CD4-positive, alpha-beta memory T cell (primary cell): ENCODE measurements at places on chromosomes 11 and 22.

DNA sequence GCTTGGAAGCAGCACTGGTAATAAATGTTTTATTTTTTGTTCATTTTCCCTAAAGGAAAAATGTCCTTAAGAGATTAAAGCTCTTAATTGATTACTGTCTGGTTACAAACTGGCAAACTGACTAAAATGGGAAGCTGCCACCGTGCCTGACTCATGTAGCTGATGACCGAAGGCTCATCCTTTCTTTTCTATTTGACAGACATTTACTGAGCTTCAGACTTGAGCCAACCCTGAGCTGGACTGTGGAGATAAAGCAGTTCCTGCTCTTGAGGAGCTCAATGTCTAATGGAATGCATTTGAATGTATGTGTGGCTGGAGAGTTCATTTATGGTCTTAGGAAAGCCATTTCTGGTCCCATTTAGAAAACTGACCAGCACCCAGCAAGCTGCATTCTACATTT, 91.3 kb downstream of the RNF169 start:
- DNase-seq = no peak

DNA sequence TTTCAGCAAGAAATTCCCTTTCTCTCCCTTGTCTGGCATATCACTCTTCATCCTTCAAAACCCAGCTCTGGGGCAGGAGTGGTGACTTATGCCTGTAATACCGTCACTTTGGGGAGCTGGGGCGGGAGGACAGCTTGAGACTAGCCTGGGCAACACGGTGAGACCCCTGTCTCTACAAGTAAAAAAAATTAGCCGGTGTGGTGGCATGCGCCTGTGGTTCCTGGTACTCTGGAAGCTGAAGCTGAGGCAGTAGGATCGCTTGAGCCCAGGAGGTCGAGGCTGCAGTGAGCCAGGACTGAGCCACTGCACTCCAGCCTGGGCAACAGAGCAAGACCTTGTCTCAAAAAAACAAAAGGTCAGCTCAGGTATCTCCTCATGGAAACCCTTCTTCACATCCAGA, 1.4 kb upstream of the RCE1 start:
- no peak for DNase-seq

GRCh38 chr22:17990147-17990546, 34.2 kb downstream of the MICAL3 start:
- no peak for DNase-seq

- no peak for DNase-seq
Observed at GRCh38 chr11:86492370-86493010, 117.8 kb downstream of the CCDC81 start.

GRCh38 chr11:13324709-13325108, 47.1 kb downstream of the BMAL1 start:
- DNase-seq = no peak
